Suppressor macrophage treated with lipopolysaccharide for 1 hour (primary cell): ENCODE measurements at places on chromosomes 4 and X.

GRCh38 chrX:71930298-71930697 lies 19.7 kb downstream of the NHSL2 start:
- DNase-seq = no peak

GRCh38 chr4:56723659-56724230 lies 42.6 kb upstream of the HOPX start:
- no peak for DNase-seq

DNA sequence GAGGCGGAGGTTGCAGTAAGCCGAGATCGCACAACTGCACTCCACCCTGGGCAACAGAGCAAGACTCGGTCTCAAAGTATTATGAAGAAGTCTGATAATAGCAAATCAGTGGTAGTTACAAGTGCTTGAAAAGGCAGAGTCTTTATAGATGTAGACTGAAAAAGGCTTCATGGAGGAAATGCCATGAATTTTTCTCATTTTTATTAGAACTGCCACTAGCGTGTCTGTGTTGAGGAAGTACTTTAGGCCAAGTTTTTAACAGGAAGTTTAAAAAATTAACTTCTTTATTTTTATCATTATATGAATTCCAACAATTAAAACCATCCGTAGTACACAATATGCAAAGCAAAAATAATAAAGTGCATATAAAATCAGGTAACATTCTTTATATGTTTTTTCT lies 32.8 kb upstream of the IL13RA1 start:
- peak; percentile 37 for DNase-seq

DNA sequence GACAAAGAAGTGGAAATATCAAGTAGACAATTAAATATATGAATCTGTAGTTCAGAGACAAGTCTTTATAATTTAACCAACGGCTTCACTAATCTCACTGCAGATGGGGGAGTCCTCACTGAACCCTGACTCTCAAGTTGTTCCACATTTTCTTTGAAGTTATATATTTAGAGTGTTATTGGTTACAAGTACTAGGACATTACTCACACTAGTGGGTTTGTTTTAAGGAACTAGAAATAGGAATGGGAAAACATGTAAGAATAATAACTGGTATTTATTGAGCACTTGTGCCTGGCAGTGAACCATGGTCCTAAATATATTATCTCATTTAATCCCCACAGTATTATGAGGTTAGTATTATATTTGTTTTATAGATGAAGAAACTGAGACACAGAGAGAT lies 22.0 kb downstream of the MND1 start:
- DNase-seq = peak; percentile 53

GRCh38 chr4:120355881-120356280 lies 289.2 kb upstream of the MAD2L1 start:
- DNase-seq = no peak

GRCh38 chr4:170949084-170949483 lies 859.3 kb upstream of the AADAT start:
- no peak for DNase-seq

DNA sequence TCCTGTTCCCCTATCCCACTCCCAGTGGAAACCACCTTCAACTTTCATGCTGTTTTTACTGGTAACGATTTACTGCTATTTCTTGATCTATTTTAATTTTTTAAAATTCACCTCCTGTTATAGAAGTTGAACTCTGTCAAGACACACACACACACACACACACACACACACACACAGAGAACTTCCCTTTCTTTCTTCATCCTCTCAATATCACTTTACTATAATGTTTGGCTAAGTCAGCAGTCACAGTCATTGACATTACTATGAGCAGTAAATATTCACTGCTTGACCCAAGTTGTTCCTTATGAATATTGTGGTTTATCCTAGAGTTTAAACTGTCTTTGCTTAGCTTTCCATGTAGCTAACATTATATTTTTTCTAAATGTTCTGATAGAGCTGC lies 24.0 kb upstream of the SGMS2 start:
- peak; percentile 68 for DNase-seq

DNA sequence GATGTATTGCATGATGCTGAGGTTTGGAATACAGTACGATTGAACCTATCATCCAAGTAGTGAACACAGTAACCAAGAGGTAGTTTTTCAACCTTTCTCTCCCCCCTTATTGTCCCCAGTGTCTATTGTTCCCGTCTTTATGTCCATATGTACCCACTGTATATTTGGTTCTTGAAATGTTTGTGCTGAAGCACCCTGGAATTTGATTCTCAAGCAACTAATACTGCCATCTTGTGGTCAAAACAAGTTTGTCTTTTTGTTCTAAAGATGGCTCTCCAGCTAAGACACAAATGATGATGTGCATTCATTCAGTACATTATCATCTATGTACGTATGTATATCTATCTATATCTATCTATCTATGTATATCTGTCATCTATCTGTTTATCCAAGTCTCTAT lies 33.5 kb upstream of the DCX start:
- peak; percentile 42 for DNase-seq

DNA sequence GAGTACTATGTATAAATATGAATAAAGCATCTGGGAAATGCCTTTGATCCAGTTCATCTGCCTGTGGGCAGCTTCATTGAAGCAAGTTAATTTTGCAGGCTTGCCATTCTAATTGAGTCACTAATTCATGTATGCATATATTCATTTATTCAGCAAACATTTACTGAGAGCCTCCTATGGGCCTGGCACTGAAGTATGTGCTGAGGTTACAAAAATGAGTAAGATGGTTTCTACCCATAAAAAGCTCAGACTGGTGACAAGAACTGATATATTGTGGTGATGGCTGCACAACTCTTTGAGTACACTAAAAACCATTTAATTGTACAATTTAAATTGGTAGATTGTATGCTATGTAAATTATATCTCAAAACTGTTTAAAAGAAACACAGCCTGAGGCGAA lies 1.1 kb upstream of the MRPL1 start:
- DNase-seq = no peak

- DNase-seq = no peak
Measured at GRCh38 chr4:38123555-38123954, 163.4 kb downstream of the PTTG2 start.

DNA sequence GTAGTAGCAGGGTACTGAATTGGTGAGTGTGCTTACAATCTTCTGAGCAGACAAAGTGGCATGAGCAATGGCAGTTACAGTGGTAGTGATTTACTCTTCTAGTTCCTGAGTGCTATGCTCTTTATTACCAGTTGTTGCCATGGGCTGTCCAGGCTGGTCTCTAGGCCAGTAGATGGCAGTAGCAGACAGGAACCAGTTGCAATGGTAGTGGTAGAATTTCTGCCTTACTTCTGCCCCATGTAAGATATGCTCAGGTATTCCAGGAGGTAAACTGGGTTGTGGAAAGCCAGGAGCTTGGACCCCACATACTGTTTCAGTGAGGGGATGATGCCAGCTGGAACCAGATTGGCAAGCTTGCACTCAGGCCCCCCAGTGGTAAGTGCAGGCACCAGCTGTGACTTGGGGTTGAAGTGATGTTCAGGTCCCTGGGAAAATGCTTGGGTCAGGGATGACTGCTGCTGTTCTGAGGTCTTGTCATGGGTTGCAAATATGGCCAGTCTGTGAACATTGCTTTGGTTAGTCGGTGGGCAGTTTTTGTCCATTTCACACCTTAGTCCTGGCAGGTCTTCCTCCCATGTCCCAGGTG lies 63.0 kb upstream of the ZXDB start:
- DNase-seq = no peak

- no peak for DNase-seq
Measured at GRCh38 chrX:4579480-4579879, 866.0 kb upstream of the PRKX start.

DNA sequence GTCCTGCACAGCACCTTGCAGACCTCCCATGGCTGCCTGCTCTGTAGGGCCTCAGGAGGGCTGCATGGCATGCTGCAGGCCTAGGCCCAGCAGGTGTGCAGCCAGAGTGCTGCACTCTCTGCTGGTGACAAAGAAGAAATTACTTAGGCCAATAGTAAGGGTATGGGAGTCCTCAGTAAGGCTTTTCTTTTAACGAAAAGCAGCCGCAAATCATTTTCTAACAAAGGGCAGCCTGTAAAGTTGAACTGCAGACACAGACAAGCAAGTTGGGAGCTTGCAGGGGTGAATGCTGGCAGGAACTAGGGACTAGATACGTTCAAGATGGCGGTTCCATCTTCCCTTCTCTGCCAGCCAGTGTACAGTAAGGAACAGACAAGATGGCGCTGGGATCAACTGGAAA lies 22.4 kb upstream of the UBA6 start:
- no peak for DNase-seq

GRCh38 chr4:84498935-84499623 lies at the start of gene NKX6-1:
Gene NKX6-1, minus strand, starts transcription at chr4:84499292. Its CDS starts 1,064 bp downstream, at chr4:84498228.
- DNase-seq = peak; percentile 93

GRCh38 chrX:19805046-19805690 lies 82.2 kb downstream of the SH3KBP1 start:
- no peak for DNase-seq

GRCh38 chr4:184166736-184167135 lies 50.9 kb downstream of the ENPP6 start:
- no peak for DNase-seq

DNA sequence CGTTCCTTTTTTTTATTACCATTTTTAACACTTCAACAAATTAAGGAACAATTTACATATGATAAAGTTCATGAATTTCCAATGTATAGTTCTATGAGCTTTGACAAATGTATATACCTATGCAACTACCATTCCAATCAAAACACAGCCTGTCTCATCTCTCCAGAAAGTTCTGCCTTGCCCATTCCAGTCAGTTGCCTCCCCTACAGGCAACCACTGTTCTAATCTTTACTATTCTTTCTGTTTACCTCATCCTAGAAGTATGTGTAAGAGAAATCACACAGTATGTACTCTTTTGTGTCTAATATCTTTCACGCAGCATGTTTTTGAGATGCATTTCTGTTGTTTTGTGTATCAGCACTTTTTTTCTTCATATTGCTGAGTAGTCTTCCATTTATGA lies 224.9 kb downstream of the KIT start:
- DNase-seq = no peak

DNA sequence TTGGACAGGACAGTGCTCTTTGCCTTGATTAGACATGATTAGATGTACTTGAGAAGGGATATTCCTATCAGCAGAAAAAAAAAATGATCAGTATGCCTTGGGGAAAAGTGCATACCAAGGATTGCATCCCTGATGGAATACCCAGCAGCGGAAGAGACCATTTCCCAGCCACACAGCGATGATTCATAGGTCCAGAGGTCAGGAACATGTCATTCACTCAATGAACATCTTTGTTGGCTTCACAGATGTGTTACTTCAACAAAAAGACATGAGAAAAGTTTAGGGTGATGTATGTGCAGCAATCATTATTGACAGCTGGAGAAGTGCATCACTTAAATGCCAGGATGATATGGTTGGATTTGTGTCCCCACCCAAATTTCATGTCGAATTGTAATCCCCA lies 293.5 kb downstream of the ZNF674 start:
- no peak for DNase-seq

DNA sequence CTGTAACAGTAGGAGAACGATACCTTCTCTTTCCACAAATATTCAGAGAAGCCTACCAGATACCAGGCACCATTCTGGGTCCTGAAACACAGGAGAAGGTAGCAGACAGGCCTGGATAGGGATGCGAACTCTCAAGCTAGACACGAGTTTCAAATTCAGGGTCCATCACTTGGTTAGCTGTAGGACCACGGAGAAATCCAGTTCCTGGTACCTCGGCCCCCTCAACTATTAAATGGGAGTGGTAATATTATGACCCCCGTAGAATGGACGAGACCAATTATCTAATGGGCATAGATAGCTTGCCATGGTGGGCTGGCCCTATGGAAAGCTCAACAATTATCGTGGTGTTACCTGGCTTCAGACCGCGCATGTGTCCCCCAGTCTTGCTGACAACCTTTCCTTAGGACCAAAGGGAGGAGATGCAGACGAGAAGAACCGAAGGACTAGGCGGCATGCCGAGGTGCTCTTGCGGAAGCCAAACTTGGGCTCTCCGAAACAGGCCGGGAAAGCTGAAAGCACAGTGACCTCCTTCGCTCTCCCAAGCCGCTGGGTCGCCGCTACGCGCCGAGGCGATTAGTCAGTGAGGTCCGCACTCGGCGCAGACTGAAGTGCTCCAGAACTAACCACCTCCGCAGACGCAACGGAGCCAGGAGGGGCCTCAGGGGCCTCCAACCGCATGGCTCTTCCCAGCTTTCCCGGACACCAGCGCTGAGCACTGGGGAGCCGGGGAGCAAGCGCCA lies 19.6 kb downstream of the NKX3-2 start:
- DNase-seq = no peak

GRCh38 chr4:185734214-185734613 lies 77.8 kb downstream of the SORBS2 start:
- peak; percentile 96 for DNase-seq

DNA sequence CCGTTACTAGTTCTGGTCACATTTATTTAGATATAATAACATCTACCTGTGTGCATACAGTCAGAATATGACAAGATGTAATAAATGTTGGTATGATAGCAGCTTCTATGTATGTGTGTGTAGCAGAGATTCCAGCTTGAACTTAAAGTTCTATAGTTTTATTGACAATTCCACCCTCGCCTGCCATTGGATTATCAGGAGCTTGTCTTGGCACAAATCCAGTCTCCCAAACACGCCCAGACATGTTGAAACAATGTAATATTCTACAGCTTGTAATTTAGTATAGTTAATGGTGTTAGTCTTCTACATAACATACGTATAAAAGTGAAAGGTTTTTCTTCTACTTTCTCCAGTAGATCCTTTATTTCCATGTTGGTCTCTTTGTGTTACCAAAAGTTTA lies 44.4 kb downstream of the BBS12 start:
- DNase-seq = no peak

DNA sequence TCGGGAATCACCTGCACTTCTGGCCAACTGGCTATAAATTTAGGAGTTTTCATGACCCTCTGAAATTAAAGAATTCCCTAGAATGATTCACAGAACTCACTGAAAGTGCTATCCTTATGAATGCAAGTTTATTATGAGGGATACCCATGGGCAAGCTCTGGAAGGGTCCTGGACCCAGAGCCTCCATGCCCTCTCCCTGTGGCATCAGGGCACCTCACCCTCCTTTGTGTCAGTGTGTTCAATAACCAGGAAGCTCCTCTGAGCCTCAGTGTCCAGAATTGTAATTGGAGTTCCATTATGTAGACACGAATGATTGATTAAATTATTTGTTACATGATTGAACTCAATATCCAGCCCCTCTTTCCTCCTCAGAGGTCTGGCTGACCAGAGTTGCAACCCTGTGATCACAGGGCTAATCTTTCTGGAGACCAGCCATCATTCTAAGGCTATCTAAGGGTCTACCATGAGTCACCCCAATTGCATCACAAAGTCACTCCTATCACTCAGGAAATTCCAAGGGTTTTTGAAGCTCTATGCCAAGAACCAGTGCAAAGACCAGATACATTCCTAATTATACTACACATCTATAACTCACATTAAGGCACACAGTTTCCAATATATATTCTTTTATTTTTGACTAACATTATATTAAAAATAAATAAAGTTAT lies 8.9 kb downstream of the ANXA3 start:
- peak; percentile 32 for DNase-seq

DNA sequence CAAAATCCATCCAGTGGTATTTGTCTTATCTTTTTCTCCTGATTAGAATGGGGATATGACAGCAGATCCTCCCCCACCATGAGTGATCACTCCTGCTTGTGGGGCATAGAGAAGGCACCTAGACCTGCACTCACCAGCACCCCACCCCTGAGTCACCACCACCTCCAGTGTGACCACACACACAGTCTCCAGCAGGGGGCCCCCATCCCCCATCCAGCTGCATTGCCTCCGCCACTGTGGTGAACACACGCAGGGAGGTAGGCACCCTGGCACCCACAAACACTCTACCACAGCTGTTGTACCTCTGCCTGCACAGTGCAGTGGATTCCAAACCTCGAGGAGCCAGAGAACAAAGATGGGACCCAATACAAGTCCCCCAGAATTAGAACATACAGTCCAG lies 9.0 kb upstream of the MAGEA8 start:
- peak; percentile 22 for DNase-seq

- no peak for DNase-seq
Measured at GRCh38 chrX:126394681-126395080, 157.9 kb downstream of the DCAF12L1 start.
